ENCODE measurements at places on chromosomes 5 and 9.

DNA sequence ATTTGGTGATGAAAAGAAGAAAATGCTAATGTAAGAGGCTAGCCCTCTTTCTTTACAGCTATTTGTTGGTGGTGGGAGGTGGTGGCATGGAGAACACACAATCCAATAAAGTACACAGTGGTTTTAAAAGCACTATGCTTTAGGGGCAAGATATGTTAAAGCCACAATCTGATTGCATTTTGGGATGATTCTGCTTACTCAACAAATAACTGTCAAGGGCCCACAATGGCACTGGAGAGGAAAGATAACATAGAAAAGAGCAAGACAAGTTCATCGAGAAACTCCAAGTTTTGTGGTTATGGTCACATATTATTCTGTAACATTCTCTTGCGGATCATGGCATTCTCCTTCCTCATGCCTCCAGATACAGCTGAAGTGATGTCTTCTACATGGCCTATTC, 38.8 kb downstream of the OTP start:
- DNase-seq, result no peak

DNA sequence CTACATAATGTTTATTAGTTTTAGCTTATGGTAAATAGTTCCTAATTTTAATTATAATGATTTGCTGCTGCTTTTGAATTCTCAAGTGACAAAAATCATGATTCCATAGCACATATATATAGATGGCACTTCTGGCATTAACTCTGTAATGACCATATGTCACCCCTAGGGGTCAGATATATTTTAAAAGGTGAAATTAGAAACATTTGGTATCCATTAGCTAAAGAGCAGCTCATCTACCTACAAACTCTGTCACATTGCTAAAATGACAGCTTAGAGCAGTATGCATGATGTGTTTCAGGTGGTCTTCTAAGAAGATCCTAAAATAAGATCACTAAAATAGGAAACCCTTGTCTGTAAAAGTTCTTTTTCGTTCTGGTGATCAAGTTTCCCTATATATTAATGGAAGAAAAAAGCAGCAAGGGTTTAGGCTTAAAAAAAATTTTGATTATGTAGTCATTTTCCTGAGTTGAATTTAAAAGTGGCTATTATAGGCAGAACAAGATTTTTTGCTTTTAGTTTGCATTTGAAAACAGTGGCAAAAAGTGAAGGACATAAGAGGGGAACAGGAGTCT, 157.7 kb upstream of the POU5F2 start:
- peak; percentile 3 for DNase-seq

DNA sequence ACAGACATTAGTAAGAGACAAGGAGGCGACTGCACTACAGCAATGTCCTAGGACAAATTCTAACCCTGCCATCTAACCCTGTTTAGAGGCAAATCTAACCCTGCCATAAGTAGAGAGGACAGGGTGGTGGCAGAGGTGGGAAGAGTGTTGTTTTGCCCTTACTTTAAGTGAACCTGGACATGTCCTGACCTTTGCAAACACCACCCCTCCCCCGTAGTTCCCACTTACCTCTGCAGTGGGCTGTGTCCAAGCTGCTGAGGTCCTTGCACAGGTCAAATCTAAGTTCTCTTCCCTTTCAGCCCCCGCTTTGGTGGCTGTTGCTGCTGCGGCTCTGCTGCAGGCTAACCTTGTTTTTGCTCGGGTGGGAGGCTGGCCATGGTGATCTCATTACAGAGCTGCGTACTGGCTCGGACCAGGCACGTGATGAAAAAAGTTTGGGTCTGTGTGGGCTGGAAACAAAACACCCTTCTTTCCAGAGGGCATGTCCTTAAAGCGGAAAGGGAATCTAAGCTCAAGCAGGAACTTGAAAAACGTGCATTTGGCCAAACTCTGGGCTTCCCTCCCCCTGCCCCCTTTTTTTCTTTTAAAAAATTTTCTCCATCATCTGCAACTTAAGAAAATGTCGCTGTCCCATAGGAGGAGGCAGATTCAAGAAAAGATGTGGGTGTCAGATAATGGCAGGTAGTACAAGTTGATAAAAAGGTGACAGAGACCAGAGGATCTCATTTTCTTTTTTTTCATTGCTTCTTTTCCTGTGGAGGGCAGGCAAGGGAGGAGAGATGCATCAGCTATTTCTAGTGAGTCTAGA, at the start of gene FAXDC2:
FAXDC2 (minus strand) TSS at position 349 of the 808 bp plus-strand sequence. CDS start 12,425 bp downstream, outside the sequence.
- peak; percentile 87 for DNase-seq

DNA sequence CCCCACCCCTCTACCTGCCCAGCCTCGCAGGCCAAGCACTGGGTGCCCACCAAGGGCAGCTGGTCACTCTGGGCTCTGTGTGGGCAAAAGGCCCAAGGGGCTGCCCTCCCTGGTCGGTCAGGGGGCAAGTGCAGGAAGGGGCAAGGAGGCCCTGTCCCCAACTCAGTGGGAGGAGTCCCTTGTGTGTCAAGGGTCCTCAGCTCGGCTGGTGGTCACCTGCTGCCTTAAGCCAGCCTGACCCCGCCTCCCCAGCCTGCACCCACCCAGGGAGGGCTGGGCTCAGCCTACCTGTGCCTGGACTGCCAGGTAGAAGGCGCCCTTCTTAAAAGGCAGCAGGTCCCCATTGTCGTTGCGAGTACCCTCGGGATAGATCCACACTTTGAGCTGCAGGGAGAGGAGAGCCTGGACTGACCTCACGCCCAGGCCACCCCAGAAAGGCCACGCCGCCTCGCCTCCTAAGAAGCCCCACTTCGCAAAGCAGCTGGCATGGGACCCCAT, 10.9 kb downstream of the AGPAT2 start:
- no peak for DNase-seq

GRCh38 chr5:71640408-71640807, 53.3 kb downstream of the MCCC2 start:
- DNase-seq, result no peak

- peak; percentile 55 for DNase-seq
Observed at GRCh38 chr9:79220666-79221065, 351.1 kb upstream of the TLE4 start.

GRCh38 chr9:87431837-87432236, 65.8 kb upstream of the DAPK1 start:
- peak; percentile 12 for DNase-seq

DNA sequence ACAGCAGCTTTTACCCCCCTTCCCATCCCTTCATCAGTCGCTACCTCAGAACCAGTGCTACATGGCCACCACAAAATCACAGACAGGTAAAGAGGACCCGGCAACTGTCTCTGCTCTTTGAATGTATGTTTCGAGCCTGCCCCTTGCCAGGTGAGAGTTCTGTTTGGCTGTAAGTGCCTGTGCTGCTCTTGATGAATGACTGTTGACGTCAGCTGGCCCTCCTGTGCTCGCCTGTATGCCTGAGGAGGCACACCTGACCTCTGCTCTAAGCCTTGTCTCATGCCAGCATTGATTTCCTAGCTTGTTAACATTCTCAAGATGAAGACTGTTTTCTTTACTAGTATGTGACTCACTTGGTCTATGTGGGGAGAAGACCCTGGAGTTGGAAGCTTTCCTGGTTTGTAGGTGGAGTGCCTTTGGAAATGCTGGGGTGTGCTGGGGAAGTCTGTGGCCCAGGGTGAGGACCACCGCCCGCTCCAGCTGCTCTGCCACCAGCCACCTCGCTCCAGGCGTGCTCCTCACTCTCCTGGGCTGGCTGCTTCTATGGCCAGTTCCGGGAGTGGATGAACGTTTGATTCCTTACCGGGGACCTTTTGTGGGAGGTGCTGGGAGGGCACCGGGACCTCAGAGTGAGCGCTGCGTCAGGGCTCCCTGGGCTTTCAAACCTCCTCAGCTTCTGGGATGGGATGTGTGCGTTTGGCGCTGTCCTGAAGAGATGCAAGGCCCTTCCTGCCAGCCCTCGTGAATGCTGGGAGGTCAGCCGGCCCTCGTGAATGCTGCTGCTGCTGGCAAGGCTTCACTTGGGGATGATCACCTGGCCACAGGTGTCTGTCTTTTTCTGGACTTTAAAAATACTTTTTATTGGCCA, 109.9 kb downstream of the EHMT1 start:
- DNase-seq, result no peak

- DNase-seq, result peak; percentile 12
Observed at GRCh38 chr9:108517651-108518365, 338.0 kb downstream of the ACTL7B start.

- no peak for DNase-seq
Observed at GRCh38 chr5:58081435-58081834, 378.5 kb downstream of the PLK2 start.

DNA sequence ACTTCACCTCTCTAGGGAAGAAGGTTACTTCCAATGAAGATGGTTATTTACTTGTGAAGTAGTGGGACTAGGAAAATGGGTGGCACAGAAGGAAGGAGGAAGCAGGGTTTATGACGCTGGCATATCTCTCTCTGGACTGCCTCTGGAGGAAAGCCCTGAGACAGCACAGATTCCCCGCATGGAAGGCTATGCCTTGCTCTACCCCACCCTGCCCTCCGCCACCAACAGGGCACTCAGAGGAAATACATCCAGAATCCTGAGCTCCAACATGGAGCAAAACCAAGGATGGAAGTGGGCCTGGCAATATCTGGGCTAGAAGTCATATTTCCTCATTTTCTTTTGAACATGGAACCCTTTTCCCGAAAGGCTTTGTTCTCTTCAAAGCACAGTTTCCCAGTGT, 346.9 kb downstream of the ZSWIM6 start:
- DNase-seq, result no peak

DNA sequence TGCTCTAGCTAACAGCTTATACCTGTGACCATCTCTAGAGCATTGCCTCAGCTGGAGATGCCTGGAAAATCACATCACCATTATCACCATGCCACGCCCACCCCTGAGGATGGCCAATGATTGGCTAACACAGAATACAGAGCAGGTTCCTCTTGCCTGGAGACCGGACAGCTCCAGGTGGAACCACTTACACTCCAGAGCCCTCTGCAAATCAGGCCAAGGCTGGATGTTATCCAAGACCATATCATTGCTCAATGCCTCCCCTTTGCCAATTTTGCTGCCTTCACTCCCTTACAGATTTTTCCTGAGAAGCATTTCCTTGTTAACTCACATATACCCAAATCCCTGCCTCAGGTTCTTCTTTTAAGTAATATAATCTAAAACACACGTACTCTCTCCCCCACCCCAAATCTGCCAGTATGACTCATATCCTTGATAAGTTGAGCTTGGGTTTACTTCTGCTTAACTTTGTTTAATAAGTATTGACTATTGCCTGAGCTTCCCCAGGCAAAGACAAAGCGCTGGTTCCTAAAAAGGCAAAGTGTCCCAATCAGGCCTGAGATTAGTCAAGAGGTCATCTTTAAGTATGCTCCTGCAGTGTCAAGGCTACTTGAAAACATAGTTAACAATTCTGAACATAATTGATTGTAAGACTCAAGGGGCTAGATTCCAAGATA, 309.6 kb downstream of the EPB41L4A start:
- peak; percentile 47 for DNase-seq

DNA sequence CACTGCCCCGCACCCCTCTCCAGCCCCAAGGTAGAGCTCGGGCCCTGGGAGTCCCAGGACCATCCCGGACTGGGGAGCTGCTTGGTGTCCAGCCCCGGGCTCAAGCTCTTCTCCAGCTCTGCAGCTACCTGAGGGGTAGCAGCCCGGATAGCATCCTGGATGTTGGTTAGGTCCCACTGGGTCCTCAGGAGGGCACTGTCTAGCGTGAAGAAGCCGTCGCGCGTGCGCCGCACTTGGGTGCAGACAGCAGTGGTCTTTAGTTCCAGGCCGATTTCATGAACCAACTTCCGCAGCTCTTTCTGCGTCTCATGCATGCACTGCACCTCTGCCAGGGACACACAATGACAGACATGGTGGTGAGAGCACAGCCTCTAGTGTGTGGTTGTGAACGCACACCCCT, 12.7 kb downstream of the TRUB2 start:
- no peak for DNase-seq

- no peak for DNase-seq
Observed at GRCh38 chr9:6655036-6655435, 9.5 kb upstream of the GLDC start.

DNA sequence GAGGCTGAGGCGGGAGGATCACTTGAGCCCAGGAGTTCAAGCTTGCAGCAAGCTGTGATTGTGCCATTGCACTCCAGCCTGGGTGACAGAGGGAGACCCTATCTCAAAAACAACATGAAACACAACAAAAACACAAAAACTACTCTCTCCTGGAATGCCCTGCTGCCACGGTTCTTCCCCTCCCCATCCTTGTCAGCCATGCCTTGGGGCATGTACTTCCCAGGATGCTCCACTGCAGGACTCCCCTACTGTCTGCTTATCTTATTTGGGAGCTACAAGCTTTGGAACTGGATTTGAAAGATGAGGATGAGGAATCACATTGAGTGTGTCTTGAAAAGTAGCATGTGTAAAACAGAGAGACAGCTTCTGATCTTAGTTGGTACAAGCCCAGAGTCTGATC, 40.1 kb upstream of the KIAA1958 start:
- DNase-seq, result no peak
